Transverse colon (tissue), 4 donors: ENCODE measurements at places on chromosomes 6 and 20.
A peak's percentile ranks its signal among the peaks of the same experiment; 100 is the strongest.

GRCh38 chr6:52142556-52142955 lies 43.6 kb upstream of the IL17A start:
- no peak for DNase-seq

DNA sequence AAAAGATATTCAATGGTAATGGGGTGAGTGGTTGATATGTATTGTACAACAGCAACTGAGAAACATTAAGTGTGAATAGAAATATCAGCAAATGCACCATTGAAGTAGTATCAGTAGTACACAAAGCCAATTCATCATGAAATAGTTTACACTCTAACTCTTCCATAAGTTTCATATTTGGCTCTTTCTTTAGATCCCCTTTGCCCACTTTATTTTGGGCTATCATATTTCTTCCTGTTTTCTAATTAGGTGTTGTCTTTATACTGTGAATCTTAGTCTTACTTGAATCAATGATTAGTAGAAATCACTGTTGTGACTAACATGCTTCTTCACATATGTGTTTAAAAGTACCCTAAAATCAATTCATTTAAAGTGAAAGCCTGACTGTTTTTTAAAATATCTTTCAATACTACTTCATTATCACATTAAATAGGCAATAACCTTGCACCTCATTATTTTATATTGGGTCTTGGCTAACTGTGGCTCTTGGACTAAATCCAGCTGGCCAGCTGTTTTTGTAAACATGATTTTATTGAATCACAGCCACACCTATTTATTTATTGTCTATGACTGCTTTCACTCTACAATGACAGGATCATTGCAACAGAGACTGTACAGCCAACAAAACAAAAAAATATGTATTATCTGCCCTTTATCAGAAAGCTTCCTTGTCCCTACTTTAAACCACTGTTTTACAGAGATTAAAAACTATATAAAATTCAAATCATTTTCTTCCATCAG lies 38.9 kb downstream of the EYS start:
- peak; percentile 6 for DNase-seq

- no peak for DNase-seq
These were observed 126.5 kb upstream of the HDGFL1 start for GRCh38 chr6:22442826-22443225.

GRCh38 chr20:14877301-14878028 lies 540.1 kb upstream of the FLRT3 start:
- DNase-seq, result no peak

- DNase-seq, result no peak
These were observed 53.0 kb upstream of the DST start for GRCh38 chr6:56695702-56696101.

- DNase-seq, result no peak
These were observed 22.0 kb upstream of the IGF2R start for GRCh38 chr6:159946912-159947311.

GRCh38 chr6:151110576-151110905 lies 129.2 kb upstream of the AKAP12 start:
- DNase-seq, result no peak

DNA sequence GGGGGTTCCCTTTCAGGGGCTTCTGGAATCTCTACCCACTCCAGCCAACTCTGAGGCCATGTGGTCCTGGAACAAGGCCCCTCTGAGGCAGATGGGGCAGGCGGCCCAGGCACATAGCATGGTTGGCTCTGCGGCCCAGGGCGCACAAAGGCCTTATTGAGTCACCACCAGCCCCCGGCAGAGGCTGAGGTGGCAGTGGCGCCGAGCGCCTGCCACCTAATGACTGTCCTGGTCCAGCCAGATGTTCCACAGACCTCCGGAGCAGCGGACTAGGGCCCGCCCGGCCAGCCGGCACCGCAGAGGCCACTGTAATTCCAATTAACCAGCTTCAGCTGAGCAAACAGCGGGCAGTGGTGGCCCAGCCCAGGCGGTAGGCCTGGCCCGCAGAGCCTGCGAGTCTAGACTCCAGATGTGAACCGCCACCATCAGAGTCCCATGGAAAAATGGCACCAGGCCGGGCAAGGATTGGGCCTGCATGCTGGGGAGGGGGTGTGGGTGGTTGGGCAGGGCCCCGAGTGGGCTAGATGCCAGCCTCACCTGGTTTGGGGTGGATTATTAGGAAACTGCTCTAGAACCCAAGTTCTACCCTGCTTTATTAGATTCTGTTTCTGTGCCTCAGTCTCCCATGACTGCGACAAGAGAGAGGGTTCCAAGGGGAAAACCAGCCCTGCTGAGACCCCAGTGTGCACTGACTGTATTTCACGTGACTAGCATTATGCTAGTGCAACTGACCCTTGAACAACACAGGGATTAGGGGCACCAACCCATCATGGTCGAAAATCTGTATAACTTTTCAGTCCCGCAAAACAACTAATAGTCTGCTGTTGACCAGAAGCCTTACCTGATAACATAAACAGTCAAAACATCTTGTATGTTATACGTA lies 34.1 kb upstream of the ID1 start:
- peak; percentile 25 for DNase-seq

- no peak for DNase-seq
These were observed 11.3 kb upstream of the PKHD1 start for GRCh38 chr6:52098721-52099120.

DNA sequence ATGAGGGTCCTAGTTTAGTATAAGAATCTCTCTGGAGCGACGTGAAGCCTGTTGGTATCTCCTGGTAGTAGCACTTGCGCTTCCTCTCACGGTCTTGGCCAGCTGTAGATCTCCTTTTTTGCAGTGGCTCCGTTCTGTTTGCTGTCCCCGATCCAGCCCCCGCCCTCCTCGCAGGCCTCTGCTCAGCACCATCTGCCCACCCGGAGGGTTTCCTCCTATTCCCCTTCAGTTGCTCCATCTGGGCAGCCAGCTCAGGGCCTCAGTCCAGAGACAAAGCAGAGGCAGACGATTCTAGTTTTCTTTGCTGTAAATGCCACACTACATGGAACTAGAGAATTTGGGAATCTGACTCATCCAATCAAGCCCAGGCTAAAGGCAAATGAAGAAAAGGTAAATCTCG lies 126.6 kb downstream of the TIAM2 start:
- DNase-seq, result no peak

GRCh38 chr20:13286052-13286451 lies 65.0 kb downstream of the ISM1 start:
- DNase-seq, result no peak

- DNase-seq, result no peak
These were observed 150.3 kb downstream of the OTOR start for GRCh38 chr20:16898433-16898832.

DNA sequence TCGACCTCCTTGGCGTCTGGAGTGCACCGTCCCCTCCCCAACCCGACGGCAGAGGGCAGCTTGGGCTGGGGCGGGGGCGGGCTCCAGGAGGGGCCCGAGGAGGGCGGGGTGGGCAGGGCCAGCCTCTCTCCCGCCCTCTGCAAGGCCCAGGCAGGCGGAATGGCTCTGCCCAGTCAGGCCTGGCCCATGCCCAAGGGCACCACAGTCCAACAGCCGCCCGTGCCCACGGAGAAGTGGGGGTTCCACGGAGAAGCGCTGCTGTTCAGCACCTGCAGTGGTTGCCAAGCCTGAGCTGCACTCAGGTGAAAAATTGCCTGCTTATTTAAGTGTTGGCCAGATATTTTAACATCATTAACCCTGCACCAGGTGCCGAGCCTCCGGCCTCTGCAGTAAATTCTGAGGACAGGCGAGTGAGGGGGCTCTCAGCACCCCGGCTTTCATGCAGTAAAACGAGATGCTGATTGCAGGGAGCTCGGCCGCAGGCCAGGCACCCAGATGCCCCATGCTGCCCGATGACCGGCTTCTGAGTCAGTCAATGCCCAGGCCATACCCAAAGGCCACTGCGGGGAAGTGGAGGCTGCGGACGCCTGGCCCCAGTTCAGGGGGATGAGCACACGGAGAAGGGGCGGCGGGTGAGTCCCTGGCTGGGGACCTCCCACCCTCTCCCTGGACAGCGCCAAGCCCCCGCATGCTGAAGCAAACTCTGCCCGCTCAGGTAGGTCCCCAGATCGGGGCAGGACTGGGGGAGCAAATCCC lies at the start of gene SRMS:
TSS of gene SRMS (minus strand) at position 25 of the 756 bp plus-strand sequence. CDS start 286 bp downstream, outside the sequence.
- DNase-seq, result no peak

DNA sequence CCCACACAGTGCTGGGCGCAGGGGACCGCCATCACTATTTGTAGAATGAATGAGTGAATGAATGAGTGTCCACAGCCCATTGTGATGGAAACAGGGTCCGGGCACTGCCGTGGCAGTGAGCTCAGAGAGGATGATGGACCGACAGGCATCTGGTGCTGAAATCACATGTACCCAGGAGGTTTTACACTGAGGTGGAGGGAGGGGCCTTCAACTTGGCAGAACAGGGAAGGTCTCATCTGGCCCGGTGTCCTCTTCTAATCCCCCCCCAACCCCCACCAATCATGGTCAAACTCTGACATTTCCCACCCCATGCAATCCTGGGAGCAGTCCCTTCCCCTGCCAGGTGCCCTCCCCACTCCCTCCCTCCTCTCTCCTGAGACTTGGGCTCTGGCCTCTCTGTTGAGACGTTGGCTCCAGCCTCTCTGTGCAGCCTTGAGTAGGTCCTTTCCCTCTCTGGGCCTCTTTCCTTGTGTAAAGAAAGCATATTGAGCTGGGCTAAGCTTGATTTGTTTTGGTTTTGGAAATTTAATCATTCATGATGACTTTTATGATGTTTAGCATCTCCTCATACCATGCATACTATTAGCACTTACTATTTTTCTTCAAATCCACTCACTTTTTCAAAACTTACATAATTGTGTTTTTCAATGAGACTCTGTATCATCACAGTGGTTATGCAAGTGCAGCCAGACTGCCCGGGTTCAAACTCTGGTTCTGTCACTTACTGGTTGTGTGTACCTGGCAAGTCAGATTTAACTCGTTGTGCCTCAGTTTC lies 10.8 kb downstream of the KIAA1755 start:
- no peak for DNase-seq

- DNase-seq, result no peak
These were observed 40.3 kb upstream of the PRND start for GRCh38 chr20:4681401-4681800.

GRCh38 chr20:2135013-2135412 lies 33.4 kb downstream of the STK35 start:
- DNase-seq, result no peak

GRCh38 chr6:25392372-25392771 lies 113.2 kb downstream of the CARMIL1 start:
- DNase-seq, result no peak

- DNase-seq, result no peak
These were observed 256.1 kb upstream of the PLCB4 start for GRCh38 chr20:8812817-8813216.

DNA sequence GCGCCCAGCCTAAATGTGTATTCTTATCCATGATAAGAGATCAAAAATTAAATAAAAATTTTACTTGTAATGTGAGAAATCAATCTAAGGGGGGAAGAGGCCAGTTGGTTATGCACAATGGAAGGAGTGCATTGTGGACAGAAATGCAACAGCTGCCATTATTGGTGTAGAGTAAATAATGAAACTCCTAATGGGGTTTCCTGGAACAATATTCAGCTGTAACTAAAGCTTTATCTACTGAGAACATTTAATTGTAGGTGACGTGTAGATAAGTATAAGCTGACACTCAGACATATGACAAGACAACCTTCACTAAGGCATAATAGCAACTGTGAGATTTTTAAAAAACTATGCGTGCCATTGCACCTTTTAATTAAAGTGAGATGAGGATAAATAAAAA lies 71.4 kb downstream of the CEP57L1 start:
- DNase-seq, result no peak

DNA sequence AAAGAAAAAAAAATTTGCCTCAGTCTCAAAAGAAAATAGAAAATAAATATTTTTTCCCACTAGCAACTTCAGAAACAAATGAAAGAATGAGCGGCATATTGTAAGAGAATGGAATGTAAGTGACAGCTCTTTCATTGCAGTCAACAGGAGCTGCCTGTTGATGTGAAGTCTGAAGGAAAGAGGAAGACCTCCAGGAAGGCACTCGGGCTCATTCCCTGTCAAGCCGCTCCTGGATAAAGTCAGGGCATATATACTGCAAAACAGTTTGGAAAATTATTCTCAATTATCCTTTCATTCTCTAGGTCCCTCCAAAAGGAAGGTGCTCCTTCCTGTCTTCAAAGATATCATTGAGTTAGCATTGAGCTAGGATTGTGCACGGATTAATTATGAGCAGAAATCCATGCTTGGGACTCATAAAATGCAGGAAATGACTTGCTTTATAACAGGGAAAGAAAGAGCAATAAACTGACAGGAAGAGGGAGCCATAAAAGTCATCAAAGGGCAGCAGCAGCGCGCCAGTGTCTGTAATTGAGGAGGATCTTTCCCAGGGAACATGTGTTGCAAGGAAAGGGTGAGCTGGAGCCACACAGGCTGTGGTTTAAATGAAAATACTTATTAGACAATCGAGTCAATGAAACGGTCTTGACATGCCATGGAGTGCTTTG lies 218.2 kb downstream of the C6orf118 start:
- DNase-seq, result no peak

GRCh38 chr6:43058531-43058930 lies 703 bp downstream of the MRPL2 start:
- DNase-seq, result no peak

GRCh38 chr6:75819776-75820487 lies 70.9 kb downstream of the MYO6 start:
- no peak for DNase-seq

GRCh38 chr6:141562851-141563763 lies 569.6 kb upstream of the GJE1 start:
- DNase-seq, result peak; percentile 49

DNA sequence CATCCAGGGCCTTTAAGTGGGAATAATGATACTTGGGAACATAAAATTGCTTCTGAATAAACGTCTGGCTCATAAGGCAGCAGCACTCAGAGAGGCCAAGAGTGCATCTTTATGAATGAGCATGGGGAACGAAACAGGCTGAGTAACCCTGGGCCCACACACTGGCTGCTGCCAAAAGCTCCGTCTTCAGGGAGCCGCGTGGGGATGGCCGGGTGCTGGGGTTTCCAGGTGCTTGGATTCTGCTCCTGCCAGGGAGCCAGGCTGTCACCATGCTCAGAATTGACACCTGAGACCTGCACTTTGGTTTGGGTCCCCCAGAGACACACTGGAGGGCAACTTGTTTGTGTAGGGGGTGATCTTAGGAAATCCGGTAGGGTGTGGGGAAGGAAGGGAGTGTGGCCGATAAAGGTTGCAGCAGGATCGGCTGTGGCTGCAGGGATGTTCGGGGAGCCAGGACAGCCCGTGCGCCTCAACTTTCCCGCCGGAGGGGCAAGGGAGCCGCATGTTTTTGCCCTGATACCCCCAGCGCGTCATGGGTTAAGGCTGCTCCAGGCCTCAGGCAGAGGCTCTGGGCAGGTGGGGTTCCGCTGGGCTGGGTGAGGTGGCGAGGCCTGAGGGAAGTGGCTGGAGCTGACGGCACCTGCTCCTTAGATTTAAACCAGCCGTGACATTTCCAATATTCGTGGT lies 101.8 kb downstream of the YTHDF1 start:
- no peak for DNase-seq
